Stimulated activated CD8-positive, alpha-beta memory T cell treated with anti-CD3 and anti-CD28 coated beads, Interleukin-4, amount 100 ng/mL, for 48 hours (primary cell): ENCODE measurements at places on chromosomes 13 and 19.

DNA sequence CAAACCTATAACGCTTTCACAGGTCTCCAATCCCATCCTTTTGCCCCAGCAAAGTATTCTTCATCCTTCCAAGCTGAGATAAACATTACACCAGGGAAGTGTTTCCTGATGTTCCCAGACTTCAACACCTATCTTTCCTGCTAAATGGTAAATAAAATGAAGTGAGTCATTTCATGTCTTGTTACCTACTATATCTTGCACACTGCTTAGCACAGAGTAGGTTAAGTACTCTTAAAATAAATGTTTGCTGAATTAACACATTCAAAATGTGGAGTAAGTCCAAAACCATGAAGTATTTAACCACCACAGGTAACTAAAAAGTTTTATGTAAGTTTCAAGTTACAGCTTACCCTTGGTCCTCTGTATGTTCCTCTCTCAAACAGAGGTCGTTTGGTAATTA lies 3.4 kb downstream of the RBM26 start:
- DNase-seq = no peak

- DNase-seq = no peak
These were observed 186.3 kb downstream of the TUBA3C start for GRCh38 chr13:18995259-18995873.

DNA sequence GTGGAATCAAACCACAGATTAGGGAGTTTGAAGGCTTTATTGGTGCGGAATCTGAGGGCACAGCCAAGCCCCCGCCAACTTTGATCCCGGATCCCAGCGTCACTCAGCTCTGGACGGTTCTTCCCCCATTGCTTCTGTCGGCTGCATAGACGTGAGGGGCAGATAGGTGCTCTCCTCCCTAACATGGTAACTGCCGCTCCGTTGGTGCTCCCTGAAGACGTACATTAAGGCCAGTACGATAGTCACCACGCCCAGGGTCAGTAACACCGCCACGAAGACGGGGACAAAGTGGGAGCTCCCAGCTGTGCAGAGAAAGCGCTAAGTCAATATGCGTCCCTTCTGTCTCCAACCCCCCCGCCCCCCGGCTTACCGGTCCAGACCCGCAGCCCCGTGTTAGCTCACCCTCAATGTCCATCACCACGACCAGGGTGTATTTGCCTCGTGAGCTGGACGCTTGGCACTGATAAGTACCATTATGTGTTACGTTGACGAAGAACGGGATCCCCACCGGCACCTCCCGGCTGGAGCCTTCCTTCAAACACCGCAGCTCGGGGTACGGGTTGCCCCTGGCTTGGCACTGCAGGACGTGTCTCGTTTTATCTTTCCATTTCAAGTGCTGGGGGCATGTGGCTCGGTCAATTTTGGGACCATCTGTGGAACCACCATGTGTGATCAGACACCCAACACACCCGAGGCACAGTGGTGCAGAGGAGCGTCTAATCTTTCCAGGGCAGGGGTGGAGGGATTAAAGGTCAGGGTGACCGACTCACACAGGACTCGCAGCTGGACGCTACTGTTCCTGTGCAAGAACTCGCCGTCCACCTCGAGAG lies 644 bp upstream of the RAVER1 start:
- DNase-seq = no peak

DNA sequence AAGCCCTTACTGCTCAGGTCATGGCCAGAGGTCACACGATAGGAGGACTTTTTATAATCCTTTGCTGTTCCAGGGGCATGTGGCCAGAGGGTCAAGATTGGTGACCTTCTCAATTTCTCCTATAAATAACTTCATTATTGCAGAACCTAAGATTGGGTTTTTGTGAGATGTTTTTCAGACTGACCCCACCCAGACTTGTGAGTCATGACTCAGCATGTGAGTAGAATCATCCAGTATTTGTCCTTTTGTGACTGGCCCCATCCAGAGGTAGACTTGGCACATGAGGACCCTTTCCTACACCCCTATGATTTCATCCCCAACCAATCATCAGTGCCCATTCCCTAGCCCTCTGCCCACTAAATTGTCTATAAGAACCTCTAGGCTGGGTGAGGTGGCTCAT lies 84.5 kb upstream of the ABCC4 start:
- DNase-seq = no peak

DNA sequence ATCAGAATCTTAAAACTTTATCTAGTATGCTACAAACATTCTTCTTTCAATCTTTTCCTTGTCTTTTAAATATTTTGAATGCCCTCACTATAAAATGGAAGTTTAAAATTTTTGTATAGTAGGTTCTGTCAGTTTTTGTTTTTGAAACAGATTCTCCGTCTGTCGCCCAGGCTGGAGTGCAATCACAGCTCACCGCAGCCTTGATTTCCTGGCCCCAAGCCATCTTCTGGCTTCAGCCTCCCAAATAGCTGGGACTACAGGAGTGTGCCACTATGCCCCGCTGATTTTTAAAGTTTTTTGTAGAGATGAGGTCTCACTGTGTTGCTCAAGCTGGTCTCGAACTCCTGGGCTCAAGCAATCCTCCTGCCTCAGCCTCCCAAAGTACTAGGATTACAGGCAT lies 20.7 kb downstream of the PHF11 start:
- DNase-seq = no peak

GRCh38 chr19:32859591-32859990 lies 10.0 kb downstream of the SLC7A9 start:
- no peak for DNase-seq

- no peak for DNase-seq
These were observed 6.9 kb upstream of the OVOL3 start for GRCh38 chr19:36103842-36104552.

- no peak for DNase-seq
These were observed 26.4 kb upstream of the OLFM2 start for GRCh38 chr19:9962623-9963290.

DNA sequence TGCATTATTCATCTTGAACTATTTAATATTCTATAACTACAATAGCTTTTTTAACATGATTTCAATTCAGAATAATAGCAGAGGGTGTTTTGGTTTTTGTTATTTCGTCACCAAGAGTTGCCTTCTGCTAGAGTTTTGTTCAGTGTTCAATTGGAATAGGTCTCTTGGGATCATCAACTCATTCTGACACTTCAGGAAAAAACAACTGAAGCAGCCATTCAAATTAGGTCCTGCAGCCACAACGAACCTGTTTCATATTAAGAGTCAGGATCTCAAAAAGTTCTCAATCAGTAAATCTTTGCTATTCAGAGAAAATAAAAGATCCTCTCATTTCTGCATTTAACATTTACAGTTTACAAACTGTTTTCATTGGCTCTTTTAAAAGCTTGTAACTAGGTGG lies 2.4 kb upstream of the CHAMP1 start:
- no peak for DNase-seq

GRCh38 chr13:38899571-38899970 lies 91.1 kb downstream of the STOML3 start:
- no peak for DNase-seq

GRCh38 chr13:87128491-87128890 lies 542.7 kb upstream of the SLITRK5 start:
- no peak for DNase-seq

GRCh38 chr19:45293682-45294081 lies 29.0 kb downstream of the CKM start:
- peak; percentile 66 for DNase-seq

DNA sequence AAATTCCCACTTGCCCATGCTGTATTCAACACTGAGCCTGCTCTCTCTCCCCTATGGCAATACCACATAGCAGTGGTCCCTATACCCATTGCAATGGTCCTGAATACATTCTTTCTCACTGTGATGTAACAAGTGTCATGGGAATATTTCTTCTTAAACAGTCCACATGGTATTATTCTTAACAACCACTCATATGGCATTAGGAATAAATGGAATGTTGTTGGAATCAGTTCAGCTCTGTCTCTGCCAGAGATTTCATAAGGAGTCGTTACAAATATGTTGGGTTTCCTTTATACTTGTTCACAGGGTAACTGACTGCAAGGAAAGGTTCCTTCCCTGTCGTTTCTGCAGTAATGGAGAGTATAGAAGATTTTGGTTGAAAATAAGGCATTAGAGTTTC lies 128.3 kb upstream of the SPATA13 start:
- no peak for DNase-seq

DNA sequence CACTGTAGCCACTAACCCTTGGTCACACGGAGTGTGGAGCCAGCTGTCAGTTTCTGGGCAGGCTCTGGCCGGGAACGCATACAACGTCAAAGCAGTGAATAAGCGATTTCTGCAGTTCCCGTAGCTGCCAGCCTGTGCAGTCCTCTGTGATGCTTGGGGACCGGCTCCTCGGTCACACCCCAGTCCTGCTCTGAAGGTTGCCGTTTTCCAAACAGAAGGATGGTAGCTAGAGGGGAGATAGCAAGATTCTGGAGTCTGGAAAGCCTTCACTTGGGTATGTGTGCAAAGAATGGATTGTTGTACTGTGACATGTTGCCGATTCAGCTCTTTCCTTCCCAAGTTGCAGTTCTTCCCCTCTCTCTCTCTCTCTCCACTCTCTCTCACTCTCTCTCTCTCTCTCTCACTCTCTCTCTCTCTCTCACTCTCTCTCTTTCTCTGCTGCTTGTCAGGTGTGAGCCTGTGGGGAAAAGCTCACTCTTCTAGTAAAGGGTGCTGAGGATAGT lies 38.7 kb upstream of the C1QTNF9 start:
- DNase-seq = peak; percentile 66

GRCh38 chr13:32736648-32737047 lies 150.4 kb downstream of the PDS5B start:
- no peak for DNase-seq

DNA sequence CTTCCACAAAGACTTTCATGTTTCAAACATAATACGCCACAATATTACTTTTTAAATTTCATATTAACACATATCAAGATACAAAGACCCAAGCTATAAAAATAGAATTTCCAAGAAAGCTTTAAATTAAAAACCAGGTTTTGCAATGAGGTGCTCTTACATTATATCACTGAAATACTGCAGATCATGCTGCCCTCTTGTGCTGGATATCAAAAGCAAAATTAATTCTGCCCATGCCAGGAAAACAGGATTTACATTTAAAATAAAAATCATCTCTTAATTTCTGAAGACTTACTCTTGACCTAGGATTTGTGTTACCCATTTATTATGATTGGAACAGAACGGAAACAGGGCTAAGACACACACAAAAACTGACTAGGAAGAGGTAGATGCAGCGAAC lies 145.0 kb downstream of the ABCC4 start:
- DNase-seq = no peak

- no peak for DNase-seq
These were observed 27.1 kb downstream of the CYSLTR2 start for GRCh38 chr13:48680756-48681392.

DNA sequence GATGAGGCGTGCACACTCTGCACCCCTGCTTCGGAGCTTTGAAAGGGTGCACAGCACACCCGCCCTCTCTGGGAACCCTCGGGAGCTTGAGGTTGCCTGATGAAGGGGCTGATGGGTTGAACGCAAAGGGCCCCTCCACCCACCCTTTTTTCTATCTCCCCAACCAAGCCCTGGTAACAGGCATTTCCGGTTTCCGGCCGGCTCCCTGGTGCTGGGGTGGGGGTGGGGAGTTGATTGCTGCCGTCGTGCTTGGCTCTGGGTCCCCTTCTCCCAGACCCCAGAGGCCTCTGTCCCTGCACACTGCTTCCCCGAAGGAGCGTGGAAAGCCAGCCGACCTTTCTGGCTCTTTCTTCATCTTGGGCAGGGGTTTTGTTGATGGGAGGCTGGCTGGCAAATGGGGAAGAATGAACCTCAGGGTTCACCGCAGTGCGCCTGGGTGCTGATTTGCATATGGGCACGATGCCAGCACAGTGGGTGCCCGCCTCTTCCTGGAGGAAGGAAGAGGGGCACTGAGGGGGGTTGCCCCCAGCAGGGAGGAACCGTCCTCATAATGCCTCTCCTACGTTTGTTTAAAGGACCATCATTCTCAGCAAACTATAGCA lies 29.1 kb downstream of the VAV1 start:
- peak; percentile 89 for DNase-seq

DNA sequence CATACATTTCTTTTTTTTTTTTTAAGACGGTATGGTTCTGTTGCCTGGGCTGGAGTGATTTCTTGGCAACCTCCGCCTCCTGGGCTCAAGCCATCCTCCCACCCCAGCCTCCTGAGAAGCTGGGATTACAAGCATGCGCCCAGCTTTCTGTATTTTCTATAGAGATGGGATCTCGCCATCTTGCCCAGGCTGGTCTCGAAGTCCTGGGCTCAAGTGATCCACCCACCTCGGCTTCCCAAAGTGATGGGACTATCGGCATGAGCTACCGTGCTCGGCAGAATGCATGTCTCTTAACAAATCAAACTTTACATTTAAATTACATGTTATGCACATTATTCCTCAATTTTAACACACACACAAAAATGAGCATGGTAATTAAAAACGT lies 1.2 kb downstream of the NDUFA13 start:
- DNase-seq = no peak

- DNase-seq = no peak
These were observed 404.4 kb downstream of the SPRY2 start for GRCh38 chr13:79936368-79937136.

DNA sequence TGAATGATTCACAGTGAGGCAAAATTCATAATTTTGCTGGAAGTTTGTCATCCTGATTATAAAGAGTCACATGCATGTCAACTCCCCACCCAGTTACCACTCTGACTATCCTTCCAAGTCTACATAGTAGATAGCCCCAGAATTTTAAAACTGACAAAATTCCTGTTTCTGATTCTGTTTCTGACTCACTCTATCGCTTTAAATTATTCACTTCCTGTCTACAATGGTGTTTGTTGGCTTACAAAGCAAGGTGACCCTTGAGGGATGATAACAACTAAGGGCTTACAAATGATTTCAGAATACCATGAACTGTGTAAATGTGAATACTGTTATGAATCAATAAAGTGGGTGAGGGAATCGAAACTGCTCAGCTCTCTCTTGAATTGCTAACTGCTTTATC lies 98.7 kb upstream of the KL start:
- no peak for DNase-seq

- DNase-seq = no peak
These were observed 816 bp downstream of the RPS28 start for GRCh38 chr19:8321986-8322637.

DNA sequence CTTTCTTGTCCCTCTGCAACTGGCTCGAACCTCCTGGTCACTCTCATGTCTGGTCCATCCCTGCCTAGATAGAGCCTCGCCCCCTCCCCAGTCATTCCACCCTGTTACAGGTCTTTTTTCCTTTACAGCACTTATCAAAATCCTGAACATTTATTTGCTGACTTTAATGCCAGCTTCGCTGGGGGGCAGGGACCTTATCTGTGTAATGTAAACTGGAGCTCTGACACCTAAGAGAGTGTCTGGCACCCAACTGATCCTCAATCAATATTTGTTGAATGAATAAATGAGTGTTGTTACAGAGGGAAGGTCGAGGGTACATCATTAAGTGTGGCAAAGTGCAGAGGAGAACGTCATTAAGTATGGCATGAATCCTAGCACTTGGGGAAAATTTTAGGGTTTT lies 16.7 kb downstream of the FAAP24 start:
- no peak for DNase-seq

- no peak for DNase-seq
These were observed 226.3 kb downstream of the DLEU7 start for GRCh38 chr13:50617134-50617721.

- no peak for DNase-seq
These were observed 347.9 kb downstream of the EFNB2 start for GRCh38 chr13:106187501-106188095.
